Gastroesophageal sphincter (tissue), 4 donors: ENCODE measurements at places on chromosomes 7 and 10.

GRCh38 chr10:125883211-125883610 is 2.1 kb upstream of the DHX32 start:
- no peak for ATAC-seq

DNA sequence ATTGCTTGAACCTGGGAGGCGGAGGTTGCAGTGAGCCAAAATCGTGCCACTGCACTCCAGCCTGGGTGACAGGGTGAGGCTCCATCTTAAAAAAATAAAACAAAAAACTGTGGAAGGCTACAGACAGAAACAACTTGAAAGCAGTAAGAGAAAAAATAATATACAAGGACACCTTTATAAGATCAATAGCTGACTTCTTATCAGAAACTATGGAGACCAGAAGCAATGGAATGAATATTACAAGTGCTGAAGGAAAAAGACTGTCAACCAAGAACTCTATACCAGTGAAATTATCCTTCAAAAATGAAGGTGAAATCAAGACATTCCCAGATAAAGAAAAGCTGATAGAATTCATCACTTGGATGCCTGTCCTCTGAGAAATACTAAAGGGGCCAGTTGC is 49.0 kb downstream of the RBAK start:
- ATAC-seq: no peak

DNA sequence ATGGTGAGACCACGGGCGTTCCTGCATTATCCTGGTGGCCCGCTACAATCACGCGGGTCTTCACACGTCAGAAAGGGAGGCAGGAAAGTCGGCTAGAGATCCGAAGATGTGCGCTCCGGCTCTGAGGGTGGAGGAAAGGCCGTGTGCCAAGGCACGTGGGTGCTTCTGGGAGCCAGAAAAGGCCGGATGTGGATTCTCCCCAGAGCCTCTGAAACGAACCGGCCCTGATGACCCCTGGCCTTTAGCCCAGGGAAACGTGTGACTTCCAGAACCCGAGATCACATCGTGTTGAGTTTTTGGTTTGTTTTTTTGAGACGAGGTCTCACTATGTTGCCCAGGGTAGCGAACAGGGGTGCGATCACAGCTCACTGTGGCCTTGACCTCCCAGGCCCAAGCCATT is 244.2 kb downstream of the ELFN1 start:
- ATAC-seq: peak; percentile 23

GRCh38 chr10:32131388-32131787 is 75.2 kb upstream of the KIF5B start:
- no peak for ATAC-seq

GRCh38 chr7:14606101-14606500 is 296.4 kb downstream of the DGKB start:
- ATAC-seq: no peak

DNA sequence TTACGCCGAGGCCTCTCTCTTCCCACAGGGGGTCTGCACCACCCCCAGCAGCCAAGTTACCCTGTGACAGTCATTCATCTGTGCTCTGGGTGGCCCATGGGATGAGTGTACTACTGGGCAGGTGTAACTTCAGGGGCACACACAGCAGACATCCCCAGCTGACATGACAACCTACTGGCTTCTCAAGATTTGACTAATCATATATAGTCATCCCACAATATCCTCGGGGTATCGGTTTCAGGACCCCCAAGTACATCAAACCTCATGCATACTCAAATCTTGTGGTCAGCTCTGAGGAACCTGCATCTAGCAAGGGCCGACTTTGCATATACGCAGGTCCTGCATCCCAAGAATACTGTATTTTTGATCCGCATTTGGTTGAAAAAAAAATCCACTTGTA is 336.9 kb upstream of the C7orf33 start:
- no peak for ATAC-seq

DNA sequence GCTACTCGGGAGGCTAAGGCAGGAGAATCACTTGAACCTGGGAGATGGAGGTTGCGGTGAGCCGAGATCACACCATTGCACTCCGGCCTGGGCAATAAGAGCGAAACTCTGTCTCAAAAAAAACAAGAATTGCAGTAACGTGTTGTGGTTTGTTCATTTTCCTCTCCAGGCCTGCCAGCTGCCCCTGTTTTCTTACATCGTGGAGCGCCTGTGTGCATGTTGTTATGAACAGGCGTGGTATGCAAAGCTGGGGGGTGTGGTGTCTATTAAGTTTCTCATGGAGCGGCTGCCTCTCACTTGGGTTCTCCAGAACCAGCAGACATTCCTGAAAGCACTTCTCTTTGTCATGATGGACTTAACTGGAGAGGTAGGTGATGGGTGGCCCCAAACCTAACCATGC is 52.1 kb downstream of the TRRAP start:
- ATAC-seq: no peak
